Stimulated activated CD4-positive, alpha-beta T cell treated with anti-CD3 and anti-CD28 coated beads, Interleukin-2, amount 100 ng/mL, for 24 hours (primary cell): ENCODE measurements at places on chromosomes 1 and 21.

- DNase-seq = no peak
These were observed 5.3 kb downstream of the PRUNE1 start for GRCh38 chr1:151013518-151013917.

- no peak for DNase-seq
These were observed 63.1 kb upstream of the MUTYH start for GRCh38 chr1:45403298-45403697.

DNA sequence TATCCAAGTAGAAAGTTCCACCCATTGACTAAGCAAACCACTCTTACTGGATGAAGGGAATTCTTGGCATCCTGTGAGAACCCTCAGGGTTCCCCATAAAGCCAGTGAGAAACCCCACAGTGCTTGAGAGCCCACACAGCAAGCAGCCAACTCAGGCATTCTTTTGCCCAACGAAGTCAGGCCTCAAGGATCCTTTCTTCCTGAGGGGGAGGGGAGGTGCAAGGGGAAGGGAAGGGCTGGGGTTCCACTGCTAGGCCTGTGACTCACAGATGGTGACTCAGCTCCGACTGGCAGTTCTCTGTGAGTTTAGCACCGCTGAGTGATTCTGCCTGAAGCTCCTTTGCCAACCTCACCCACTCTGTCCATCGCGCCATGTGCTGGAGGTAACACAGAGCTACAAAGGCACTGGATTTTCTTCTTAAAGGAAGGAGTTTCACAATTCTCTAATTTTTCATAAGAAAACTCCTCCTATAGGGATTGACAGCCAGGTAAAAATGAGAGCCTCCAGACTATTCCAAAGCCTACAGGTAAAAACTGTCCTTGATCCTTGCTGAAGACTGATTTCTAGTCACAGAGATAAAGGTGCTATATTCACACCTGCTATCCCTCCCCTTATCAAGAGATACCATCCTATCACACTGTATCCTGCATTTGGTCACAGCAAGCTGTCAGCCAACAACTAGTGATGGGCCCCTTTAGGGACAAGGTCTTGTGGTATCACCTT lies 4.8 kb downstream of the ENO1 start:
- DNase-seq = peak; percentile 85

DNA sequence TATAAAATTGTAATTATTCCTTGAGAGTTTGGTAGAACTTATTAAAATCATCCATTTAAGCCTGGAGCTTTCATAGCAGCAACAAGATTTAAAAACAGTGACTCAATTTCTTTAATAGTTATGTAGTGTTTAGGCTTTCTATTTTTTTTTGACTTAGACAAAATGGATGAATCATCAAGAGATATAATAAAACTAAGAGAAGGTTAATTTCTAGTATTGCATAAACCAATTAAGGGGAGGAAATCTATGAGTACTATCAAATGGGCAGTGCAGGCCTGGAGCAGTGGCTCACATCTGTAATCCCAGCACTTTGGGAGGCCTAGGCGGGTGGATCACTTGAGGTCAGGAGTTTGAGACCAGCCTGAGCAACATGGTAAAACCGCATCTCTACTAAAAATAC lies 416.3 kb upstream of the USP24 start:
- DNase-seq = no peak

GRCh38 chr1:28395181-28395580 lies 25.6 kb downstream of the PHACTR4 start:
- DNase-seq = no peak

GRCh38 chr1:98705591-98705990 lies 44.1 kb downstream of the SNX7 start:
- no peak for DNase-seq

- DNase-seq = peak; percentile 34
These were observed 66.6 kb downstream of the SYT2 start for GRCh38 chr1:202643397-202644218.

DNA sequence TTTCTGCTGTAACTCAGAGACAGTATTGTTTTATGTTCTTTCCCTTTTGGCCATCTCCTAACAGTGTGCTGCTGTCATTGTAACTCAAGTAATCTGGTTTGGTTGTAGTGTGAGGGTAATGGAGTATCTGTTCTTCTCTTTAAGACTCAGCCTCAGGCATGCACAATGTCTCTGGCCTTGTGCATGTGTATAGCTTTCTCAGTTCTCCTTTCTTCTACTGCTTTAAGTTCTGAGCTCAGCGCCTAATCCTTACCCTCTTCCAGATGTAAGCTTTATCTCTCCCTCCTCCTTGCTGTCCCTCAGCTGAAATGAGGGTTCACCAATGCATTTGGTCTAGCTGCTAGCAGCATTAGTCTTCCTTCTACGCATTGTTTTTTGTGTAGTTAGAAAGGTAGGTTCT lies 1420.4 kb upstream of the PRMT6 start:
- no peak for DNase-seq

GRCh38 chr1:114152508-114153260 lies 985 bp downstream of the SYT6 start:
- DNase-seq = peak; percentile 40

GRCh38 chr1:94962409-94963265 lies 35.7 kb upstream of the CNN3 start:
- DNase-seq = peak; percentile 8

GRCh38 chr1:177427811-177428210 lies 257.1 kb downstream of the BRINP2 start:
- no peak for DNase-seq

GRCh38 chr21:39078322-39079065 lies 104.8 kb downstream of the PSMG1 start:
- no peak for DNase-seq

DNA sequence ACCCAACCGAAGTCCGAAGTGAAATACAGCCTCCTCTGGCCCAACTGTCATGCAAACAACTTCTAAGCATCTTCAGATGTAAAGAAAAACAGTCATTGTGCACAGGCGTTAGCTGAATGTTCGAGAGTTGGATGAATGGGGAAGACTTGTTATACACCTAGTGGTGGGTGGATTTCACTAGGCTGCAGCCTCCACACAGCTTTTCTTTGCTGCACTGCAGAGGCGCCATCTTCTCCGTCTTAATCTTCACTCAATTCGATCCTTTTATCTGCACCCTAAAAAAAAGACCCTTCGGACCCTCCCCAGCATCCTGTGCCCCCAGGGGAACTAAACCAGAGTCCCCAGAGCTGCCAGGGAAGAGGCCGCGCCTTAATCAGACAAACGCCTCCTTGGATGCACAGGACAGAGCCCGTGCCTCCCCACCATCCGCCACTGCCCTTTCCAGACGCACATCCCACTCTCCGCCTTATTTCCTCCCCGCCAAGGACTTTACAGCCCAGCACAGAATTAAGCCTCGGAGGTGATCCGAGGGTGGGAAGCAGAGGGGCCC lies 1.4 kb downstream of the APP start:
- DNase-seq = peak; percentile 39

DNA sequence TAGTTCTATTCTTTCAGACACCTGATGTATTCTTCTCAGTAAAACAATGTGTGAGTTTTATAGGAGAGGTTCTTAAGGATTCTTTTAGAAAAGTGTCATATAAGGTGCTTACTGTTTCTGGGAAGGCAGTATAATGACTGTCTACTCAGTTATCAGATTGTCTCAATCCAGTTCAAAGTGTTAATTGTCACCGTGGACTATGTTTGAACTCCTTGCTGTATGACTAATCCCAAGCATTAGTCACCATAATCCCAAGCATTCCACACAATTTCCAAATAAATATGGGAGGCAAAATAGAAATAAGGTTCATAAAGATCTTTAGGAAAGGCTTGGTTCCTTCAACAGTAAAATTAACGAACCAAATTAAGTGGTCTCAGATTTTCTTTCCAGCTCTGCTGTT lies 342.1 kb upstream of the NR5A2 start:
- no peak for DNase-seq

GRCh38 chr1:211828584-211829342 lies 1.8 kb downstream of the LPGAT1 start:
- no peak for DNase-seq

DNA sequence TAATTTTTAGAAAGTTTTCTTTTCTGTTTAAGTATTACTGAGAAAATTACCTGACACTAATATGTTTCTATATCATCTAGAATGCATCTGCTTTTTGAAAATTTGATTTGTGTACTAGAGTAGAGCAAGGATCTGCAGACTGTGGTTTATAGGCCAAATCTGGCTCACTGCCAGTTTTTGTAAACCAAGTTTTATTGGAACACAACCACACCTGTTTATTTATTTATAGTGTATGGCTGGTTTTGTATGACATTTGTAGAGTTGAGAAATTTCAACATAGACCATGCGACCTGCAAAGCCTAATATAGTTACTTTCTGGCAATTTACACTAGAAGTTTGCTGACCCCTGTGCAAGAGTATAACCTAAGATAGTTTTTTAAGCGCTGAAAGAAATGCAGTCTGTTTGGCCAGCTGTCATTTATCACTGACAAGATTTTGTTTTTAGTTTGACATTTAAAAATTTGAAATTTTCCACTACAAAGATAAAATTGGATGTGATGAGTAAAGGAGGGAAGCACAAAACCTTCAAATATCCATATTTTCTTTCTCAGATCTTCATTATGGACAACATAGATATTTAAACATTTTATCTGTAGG lies 36.1 kb upstream of the CACYBP start:
- DNase-seq = no peak

DNA sequence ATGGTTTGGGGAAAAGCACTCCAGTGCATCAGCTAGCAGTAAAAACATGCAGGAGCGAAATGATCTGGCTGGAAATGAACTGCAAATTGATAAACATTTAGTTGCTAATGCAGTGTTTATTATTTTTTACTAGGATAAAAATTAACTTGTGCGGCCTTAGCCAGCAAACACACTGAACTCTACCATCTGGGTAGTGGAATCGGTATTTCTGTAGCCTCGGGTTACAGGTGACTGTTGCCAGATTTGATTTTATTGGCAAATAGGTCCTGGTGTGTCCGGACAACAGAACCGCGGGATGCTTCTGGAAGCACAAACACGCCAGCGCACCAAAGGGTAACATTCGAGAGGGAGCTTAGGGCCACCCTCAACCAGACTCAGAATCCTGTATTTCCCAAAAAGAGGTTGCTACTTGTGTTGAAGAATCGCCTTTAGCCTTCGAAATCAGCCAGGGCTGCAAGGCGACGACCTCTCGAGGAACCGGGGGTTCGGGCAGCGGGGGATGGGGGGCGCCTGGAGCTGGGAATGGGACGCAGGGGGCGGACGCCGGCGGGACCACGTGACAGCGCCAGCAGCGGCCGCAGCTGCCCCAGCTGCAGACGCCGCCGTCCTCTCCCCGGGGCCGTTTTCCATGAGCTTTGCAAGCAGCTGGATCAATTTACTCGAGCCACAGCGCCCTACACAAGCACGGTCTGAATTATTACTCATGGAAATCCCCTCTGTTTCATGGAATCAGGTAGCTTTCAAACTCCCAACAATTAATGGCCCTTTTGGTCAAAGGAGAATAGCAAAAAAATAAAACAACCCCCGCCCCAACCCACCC lies 158.8 kb downstream of the TOMM20 start:
- DNase-seq = no peak

DNA sequence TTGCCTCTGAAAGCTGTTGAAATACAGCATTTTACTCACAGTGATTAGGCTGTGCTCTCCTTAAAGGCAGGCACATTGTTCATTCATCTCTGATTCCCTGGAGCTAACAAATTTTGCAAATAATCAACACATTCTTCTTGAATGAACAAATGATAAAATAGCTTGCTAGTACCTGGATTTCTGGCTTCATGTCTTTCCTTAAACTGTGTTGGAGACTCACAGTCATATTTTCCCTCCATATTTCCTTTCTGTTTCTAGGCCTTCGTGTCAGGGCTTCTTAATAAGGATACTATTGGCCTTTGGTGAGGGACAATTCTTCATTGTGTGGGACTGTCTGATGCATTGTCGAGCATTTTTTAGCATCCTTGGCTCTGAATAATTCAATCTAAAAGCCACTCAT lies 9.7 kb downstream of the HSD11B1 start:
- DNase-seq = no peak

GRCh38 chr1:53942127-53942957 lies 3.2 kb downstream of the IFT25 start:
- DNase-seq = no peak

GRCh38 chr1:151156515-151156819 lies at the start of gene TNFAIP8L2:
Gene TNFAIP8L2 (plus strand): TSS chr1:151156649. CDS start chr1:151158698, 2,049 bp downstream.
- DNase-seq = peak; percentile 87

- DNase-seq = no peak
These were observed 14.6 kb downstream of the CDC42BPA start for GRCh38 chr1:227303662-227304061.

- no peak for DNase-seq
These were observed 17.3 kb upstream of the RAP1A start for GRCh38 chr1:111602302-111602701.

- DNase-seq = no peak
These were observed 6.4 kb upstream of the RSPO1 start for GRCh38 chr1:37641059-37641458.

GRCh38 chr1:198333744-198334143 lies 176.9 kb downstream of the NEK7 start:
- no peak for DNase-seq

DNA sequence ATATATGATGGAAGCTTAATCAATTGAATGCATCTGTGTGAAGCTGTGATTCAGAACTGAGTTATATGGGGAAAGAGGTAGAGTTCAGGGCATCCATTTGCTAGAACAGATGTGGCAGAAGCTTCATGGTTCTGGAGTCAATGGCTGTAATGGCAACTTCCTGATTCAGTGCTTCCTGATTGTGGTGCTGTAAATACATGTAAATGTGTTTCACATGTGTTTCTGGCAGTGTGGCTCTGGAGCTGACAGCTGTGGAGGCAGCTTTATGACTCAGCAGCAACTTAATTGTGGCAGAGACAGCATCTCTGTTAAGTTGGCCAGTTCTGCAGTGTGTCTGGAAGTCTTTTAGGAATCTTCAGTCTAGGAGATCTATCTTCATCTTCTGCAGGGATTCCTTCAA lies 226.6 kb upstream of the ZRANB2 start:
- no peak for DNase-seq

- no peak for DNase-seq
These were observed 452 bp upstream of the EXOSC10 start for GRCh38 chr1:11100149-11100493.

GRCh38 chr1:78275456-78275855 lies 215.3 kb upstream of the PTGFR start:
- no peak for DNase-seq

DNA sequence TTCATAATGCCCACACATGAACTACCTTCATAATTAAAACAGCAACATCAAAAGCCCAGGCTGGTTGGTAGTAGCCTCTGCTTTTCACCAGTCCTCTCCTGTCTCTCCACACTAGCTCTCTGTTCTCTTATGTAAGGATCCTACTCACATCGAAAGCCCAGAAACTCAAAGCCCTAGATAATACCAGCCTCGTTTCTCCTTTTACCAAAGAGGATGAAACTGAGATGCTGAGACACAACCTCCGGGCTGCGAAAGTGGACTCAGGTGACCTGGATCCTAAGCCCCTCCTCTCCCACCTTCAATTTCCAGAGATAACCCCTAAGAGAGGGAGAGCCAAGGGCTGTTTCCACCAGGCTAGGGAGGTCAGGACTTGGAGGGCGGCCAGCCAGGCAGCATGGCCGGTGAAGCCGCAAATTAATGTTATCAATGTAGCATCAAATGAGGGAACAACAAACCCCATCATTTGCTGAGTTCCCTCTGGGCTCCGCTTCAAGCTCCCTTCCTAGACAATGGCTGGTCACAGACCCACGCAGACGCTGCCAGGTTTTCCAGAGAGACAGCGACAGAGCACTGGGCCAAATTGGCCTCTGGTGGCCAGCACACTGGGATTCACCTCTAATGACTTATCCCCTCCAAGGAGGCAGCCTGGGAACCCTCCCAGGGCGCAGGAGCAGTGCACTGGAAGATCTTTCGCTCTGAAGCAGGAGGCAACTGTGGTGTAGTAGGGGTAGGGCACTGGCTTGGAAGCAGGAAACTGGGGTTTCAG lies 20.7 kb upstream of the STMN1 start:
- no peak for DNase-seq
